Activated CD8-positive, alpha-beta memory T cell treated with anti-CD3 and anti-CD28 coated beads, Interleukin-2, amount 10 ng/mL, durations not matched to agents 7 days and 5 days (primary cell): ENCODE measurements at places on chromosomes 7 and 10. TPM values are rescaled to one million over a fixed set of nuclear protein-coding genes. Genes with fewer than 3 reads are reported as not detected.

LOXL4 gene
- total RNA-seq = not detected

INSYN2A gene
- total RNA-seq = not detected

SEMA4G gene
- 0.45 TPM for total RNA-seq

SEMA3A gene
- 0.82 TPM for total RNA-seq

CTAGE8 gene
- total RNA-seq = not detected

CACNB2 gene
- total RNA-seq = not detected

DNA sequence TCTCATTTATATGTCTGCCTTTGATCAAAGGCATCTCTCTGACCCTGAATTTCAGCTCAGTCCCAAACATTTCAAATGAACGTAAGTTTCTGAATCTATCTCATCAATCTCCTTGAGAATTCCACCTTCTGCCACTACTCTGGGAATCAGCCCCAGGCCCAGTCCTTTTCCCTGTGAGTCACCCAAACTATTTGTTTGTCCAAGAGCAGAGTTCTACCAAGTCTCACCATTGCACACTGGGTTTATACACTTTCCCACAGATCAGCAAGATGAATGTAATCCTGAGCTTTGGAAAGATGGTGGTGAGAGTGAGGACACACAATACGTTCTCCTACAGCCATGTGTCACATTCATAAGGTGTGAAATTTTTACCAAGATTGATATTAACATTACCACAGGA, 251.3 kb upstream of the VWC2 start:
- DNase-seq = no peak

DNA sequence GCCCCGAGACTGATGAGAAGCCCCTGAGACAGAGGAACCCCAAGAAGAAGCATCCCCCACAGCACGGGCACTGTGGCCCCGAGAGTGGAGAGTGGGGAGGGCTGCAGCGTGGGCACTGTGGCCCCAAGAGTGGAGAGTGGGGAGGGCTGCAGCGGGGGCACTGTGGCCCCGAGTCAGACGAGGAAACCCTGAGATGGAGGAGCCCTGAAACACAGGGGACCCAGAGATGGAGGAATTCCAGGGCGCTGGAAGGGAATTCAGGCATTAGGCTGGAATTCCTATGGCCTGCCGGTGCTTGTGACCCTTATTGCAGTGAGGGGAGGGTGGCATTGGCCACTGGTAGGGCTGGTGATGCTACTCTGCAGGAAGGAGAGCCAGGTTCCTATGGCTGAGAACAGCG, 168.6 kb upstream of the SHH start:
- DNase-seq = no peak

GRCh38 chr7:40199076-40199802, 64.4 kb downstream of the SUGCT start:
- DNase-seq = no peak

DNA sequence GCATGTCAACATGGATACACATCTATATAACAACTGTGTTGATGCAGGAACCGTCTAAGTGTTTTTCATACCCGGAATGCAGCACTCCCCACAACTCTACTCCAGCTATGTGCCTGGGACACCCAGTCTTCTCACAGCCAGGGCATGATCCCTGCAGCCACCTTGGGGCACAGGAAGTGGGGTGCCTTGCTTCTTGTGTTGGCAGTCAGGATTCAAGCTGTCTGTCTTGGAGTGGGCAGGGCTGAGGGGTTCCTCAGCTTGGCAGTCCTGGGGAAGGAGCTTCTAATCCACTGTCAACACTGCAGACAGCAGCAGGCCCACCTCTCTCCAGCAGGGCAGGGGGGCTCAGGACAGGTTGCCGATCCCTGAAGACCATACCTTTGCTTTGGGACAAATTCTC, 41.3 kb downstream of the DRGX start:
- DNase-seq = no peak

- DNase-seq = no peak
Measured at GRCh38 chr7:36747280-36748016, 23.2 kb upstream of the AOAH start.

DNA sequence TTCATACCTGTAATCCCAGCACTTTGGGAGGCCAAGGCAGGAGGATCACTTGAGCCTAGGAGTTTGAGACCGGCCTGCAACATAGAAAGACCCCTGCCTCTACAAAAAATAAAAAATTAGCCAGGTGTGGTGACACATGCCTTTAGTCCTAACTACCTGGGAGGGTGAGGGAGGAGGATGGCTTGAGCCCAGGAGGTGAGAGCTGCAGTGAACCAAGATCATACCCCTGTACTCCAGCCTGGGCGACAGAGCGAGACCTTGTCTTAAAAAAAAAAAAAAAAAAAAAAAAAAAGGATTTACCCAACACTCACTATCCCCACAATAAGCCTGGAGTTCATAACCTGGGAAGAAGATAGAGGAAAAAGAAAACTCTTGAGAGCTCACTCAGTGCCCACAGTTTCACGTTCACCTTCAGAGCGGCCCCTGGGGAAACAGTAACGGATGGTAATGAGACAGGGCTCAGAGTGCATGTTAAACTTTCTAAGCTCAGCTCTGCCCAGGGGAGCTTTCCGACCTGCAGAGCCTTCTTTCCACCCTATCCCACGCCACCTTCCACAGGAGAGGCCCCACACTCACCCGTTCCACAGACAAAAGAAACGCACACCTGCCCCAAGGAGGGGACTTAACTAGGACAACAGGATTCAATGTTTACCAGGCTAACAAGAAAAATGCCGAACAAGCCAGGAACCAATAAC, 259.8 kb upstream of the KLF14 start:
- DNase-seq = no peak

DNA sequence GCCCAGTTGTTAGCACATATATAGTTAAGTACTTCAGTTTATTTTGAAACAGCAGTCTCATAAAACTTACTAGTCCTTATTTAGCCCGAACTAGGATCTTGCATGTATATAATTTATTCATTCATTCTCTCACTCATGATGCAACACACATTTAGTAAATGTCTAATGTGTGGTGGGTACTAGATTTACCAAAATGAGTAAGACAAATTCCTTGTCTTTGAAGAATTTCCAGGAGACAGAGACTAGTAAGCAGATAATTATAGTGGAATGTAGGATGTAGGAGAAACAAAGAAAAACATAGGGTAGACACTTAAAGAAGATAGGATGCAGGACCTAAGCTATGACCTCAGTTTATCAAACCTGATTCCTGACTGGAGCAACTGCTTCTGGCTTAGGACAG, 120.2 kb upstream of the AMPH start:
- DNase-seq = no peak

GRCh38 chr10:14306190-14306589, 24.5 kb downstream of the FRMD4A start:
- no peak for DNase-seq

DNA sequence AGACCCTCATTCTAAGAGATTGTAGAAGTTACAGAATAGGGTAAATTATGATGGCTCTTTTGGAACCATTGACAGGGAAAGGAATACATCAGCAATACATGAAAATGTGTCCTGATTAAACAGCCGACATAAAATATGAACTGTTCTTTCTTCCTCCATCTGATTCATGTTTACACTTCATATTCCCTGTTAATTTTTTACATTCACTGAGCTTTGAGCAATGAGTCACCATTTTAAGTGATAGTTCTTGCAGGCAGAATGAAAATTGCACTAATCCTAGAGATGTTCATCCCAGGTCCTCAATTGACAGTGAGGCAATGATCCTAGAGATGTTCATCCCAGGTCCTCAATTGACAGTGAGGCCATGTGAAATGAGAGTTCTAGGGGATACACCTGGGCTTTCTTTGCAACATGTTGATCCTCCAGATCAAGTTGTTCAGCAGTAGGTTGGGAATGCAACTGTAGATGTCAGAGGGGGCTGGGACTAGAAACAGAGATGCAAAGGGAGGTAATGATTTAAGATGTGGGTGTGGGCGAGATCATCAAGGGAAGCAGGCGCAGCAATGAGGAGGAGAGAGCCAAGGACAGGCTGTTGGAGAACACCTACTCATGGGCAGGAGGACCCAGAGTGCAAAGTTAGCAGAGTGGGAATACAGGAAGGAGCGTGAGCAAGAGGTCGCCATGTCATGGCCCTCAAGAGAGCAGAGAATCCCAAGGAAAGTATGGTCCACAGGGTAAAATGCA, 138.7 kb downstream of the ZNF365 start:
- DNase-seq = no peak

DNA sequence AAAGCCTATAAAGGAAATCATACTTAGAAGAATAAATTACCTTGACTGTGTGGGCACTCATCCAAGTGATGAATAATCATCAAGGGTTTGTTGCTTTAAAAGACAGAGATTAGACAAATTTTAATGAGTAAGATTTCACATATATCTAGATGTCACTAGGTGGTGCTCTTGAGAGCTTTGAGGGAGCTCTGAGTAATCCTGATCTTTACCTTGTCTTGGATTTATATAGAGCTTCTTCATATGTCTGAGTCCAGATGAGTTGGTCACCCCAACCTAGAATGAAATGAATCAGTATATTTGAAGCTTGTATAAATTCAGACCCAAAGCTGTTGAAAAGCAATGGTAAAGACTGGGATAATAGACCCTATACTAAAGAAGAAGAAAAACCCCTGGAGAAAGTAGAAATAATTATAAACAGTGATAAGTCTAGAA, 3.7 kb downstream of the AGR2 start:
- DNase-seq = no peak

GRCh38 chr10:123633636-123634035, 32.5 kb upstream of the GPR26 start:
- DNase-seq = no peak

DNA sequence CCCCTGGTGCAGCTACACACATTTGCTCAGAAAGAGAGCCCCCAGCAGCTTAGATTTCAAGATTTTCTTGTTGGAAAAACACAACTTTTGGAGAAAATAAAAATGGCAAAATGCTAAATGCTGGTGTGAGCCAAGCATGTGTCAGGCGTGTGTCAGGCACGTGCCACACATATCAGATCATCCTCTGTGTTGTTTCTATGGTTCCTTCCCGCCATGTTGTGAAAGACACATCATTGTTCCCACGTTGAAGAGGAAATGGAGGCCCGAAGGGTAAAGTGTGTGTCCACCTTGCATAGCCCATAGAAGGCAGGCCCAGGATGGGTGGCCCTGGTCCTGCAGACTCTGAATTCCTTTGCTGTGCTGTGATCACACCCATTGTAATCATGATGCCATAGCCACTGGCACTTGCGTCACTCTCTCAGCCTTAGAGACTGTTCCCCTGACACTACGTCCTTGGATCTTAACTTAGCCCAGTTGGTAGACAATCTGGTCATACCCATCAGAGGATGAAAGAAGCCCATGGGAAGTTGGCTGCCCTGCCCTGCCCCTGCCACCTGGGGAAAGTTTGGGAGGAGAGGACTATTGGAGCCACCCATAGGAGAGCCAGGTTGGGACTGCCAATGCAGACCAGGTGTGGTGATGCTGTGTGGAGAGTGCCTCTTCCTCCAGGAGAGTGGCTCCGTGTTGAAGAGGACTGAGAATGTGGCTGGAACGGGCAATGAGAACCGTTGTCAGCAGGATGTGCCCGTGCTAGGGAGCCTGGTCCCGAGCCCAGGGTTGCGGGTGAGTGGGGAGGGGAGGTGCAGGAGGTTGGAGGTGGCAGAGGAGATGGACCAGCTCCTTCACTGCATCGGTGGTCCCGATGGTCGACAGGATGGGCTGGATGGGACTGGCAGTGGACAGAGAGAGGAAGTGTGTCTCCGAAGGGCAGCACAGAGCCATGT, 65.6 kb upstream of the IGFBP3 start:
- DNase-seq = no peak

DNA sequence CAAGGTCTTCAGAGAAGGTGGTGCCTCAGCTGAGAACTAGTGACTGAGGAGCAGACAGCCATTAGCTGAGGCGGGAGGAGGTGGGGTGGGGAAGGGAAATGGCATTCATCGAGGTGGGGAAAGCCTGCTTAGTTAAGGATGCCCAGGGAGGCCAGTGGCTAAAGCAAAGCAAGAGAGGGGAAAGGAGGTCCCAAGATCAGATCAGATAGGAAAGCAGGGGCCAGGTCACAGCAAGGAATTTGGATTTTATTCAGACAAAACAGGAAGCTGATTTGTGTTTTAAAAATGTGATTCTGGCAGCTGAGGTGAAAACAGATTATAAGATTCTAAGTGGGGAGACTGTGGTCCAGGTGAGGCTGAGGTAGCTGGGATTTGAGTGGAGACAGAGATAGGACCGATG, 45.8 kb downstream of the CNNM1 start:
- DNase-seq = no peak

GRCh38 chr7:20305726-20306125, 25.0 kb upstream of the ITGB8 start:
- DNase-seq = no peak

DNA sequence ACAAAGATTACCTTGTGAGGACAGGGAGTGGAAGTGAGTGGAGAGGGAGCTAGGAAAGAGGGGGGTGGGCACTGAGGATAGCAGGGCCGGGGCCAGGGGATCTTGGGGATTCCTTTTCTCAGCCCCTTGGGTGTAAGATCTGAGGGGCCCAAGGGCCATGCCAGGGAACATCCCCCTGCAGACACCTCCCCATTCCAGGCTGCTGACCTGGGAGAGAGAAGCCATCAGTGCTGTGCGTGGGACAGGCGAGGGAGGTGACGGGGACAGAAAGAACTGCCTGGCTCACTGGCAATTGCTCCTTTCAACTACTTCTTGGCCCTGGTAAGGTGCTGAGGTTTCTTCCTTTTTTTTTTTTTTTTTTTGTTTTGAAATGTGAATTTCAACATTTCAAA, 12.0 kb upstream of the BTBD16 start:
- no peak for DNase-seq

DNA sequence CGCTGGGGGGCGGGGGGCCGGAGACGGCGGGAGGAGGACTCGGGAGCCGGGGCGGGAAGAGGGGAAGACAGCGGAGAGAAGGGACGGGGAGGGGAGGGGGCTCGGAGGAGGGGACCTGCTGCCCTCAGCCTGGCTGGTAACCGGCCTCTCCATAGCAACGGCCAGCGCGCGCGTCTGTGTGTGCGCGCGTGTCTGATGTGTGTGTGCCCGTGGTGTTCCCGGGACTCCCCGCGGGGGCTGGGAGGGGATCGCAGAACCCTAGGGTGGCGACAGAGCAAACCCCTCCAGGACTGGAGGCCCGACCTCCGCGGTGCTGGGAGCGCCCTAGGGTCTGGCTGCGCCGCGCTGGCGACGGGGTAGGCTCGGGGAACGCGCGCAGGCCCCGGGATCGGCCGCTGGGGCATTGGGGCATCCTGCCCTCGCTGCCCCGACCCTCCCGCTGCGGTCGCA, 356.3 kb downstream of the DNAJB6 start:
- DNase-seq = no peak

DNA sequence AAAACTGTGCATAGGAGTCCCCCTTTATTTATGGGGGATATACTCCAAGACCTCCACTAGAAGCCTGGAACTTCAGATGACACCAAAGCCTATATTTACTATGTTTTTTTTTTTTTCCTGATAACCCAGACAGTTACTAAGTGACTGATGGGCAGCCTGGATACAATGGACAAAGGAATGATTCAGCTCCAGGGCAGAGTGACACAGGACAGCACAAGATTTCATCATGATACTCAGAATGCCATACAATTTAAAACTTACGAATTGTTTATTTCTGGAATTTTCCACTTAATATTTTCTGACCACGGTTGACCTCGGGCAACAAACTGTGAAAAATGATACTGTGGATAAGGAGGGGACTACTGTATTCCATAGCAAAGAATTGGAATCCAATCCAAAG, 843.6 kb downstream of the PCDH15 start:
- no peak for DNase-seq
